ENCODE measurements at places on chromosomes 2 and 18. TPM values are rescaled to one million over a fixed set of nuclear protein-coding genes. Genes with fewer than 3 reads are reported as not detected.

ASPRV1 gene
- total RNA-seq = 0.23 TPM

SLC1A4 gene
- 29.6 TPM for total RNA-seq

ME2 gene
- 64.8 TPM for total RNA-seq

GREB1 gene
- 2.3 TPM for total RNA-seq

IL37 gene
- not detected for total RNA-seq

ZAP70 gene
- not detected for total RNA-seq

GEN1 gene
- total RNA-seq = 19.8 TPM

SSB gene
- total RNA-seq = 98.0 TPM

QPCT gene
- total RNA-seq = not detected

PTH2R gene
- total RNA-seq = not detected
